ENCODE measurements at places on chromosomes 4 and X.
A peak's percentile ranks its signal among the peaks of the same experiment; 100 is the strongest.

- peak; percentile 59 for DNase-seq
These were observed 999 bp upstream of the CTBP1 start for GRCh38 chr4:1249731-1250526.

GRCh38 chr4:35820003-35820402 is 424.3 kb downstream of the ARAP2 start:
- no peak for DNase-seq

DNA sequence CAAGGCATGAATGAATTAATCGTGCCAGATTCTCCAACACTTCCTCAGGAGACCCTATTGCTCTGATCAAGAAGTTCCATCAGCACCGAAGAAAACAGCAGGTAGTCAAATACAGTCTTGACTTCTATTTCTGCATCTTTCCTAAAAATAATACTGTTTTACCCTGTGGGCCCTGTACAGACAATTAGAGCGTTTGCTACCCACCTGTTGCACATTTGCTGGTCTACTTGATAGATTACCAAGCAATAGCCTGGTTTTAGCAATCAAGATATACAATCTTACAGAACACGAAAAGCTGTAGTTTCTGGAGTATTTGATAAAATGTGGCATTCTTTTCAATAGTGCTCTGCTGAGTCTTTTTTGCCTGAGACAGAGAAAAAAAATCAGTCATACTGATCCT is 12.3 kb downstream of the GPR174 start:
- DNase-seq: no peak

DNA sequence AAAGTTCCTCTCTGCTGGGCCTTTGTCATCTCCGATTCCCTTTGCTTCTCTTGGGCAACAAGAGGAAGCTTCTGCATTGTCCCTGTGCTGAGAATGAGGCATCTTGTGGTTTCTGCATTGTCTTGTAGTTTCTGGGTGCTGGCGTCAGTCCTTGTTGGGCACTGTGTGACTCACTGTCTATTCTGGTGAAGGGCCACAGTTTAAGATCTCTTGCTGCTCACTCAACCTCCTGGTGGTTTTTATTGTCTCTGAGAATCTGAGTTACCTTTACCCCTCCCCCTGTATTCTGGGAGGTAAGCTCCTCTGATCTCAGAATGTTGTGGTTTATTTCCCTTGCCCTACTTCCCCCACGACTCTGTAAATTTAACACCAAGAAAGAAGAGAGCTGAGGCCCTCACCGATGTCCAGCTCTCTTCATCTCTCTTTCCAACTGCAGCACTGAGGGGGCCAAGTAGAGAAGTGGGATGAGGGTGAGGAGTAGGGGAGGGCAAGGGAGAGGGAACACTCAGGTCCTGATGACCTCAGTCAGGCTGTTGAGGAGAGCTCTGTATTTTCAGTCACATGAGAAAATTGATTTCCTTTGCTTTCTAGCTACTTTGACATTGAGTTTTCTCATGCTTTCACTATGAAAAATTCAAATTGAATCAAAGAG is 441.6 kb upstream of the PITX2 start:
- DNase-seq: no peak

- DNase-seq: no peak
These were observed 23.0 kb downstream of the FLNA start for GRCh38 chrX:154351183-154352011.

DNA sequence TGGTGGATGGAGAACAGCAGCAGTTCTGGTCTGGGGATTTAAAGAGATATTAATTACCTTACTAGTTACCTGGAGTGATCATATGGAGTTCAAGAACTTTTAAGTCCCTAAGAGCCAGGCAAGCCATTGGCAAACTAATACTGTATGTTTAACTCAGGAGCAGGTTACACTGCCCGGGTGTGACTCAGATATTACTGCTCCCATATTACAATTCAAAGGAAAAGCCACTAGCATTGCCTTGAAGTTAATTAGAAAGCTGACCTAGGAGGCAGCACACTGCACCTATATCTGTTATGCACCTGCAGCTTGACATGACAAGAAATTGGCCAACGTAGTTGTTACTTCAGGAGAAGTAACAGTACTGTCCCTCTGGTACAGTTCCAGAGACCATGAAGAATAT is 47.2 kb downstream of the GRK4 start:
- DNase-seq: no peak

DNA sequence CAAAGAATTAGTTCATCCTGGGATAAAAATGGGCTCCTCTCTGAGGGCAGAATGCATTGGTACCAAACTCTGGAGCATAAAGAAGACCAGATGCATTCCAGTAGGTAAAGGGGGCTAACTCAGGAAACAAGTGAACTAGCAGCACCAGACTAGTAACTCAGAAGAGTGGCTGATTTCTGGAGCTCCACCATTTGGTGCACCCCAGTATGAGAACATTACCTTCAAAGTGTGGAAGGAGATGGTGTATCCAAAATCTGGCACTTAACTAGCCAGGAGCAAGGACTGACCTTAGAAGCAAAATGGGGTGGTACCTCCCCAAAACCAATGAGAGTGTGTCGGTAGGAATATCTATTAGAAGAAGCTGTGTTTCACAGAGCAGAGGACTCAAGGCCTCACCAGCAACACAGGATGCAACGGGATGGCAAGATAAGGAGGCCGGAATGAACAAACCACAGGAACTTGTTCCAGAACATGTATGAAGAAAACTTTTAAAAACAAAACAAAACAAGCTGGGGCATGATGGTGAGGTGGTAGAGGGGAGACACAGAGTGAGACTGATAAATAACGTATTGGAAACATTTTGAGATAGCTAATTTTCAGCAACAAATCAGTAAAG is 142.3 kb downstream of the INPP4B start:
- no peak for DNase-seq

DNA sequence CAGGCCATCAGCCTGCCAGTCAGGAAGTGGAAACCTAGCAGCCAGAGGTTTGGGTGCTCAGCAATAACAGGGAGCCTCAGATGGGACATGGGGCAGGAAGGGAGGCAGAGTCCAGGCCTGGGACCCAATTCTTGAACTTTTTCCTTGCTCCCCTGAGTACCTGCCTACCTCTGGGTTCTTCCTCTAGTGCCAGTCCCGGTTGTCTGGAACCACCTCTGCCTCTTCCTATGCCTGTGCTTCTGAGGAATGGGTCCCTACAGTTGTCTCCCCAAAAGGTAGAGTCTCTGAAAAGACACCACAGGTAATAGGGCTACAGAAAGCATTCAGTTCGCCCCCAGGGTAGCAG is 212.4 kb upstream of the MAMLD1 start:
- DNase-seq: no peak

GRCh38 chrX:139639253-139639652 is 68.7 kb downstream of the MCF2 start:
- DNase-seq: no peak

DNA sequence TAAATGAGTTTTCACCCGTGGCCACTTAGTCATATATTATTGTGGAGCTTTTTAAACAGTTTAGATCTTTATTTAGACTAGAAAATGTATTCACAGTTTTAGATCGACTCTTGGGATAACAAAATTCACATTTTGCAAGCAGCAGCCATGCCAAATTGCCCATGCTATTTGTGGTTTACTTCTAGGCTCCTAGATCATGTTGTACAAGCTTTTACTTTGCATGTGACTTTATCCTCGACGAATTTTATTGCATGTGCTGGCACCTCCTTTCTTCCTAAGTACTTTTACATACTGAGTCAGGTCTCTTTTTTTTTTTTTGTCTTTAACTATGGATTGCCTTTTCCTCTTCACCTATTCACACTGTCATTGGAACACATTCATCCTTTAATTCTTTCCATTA is 23.2 kb downstream of the BBS12 start:
- DNase-seq: no peak

DNA sequence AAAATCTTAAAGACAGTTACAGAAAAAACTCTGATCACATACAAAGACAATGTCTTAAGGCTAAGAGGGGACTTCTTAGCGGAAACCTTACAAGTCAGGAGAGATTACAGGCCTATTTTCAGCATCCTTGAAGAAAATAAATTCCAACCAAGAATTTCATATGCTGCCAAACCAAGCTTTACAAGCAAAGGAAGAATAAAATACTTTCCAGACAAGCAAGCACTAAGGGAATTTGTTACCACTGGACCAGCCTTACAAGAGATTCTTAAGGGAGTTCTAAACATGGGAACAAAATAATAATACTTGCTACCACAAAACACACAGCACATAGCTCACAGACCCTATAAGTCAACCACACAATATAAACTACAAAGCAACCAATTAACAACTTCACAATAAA is 255.8 kb upstream of the ZFP42 start:
- no peak for DNase-seq

DNA sequence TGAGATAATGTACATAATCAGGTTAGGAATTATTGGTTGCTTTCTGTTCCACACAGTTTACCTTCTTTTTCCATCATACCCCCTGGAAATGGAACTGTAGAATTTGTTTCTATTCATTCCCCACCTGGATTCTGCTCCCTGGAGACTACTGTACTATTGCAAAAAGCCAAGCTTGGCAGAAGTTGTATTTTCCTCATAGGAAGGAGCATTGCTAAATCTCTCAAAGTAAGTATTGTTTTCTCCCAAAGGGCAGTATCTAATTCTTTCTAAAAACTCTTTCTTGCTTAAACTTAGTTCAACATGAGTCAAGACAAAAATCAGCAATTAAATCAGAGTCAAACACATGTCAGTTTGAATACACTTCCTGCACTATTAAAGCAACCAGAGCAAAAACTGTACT is 136.2 kb downstream of the CDS1 start:
- DNase-seq: no peak

- no peak for DNase-seq
These were observed 695.4 kb downstream of the ARAP2 start for GRCh38 chr4:35548921-35549320.

DNA sequence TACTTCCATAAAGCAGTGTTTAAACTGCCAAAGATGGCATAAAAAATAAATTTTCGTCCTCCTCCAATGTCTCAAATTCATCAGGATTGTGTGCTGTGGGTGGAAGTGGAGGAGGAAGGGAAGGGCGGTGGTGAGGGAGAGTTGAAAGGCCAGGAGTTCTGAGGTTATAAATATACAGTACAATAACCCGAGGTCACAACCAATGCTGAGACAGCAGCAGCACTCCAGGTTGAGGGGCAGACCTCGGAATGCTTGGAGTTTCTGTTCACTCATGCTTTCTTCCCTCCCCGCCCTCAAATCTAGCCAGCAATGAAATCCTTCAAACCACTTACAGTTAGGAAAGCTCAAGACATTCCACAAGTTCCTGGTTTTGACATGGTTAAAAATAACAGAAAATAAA is 134.0 kb upstream of the SMAD1 start:
- DNase-seq: no peak

GRCh38 chr4:123767806-123768205 is 371.2 kb downstream of the SPRY1 start:
- DNase-seq: no peak

- DNase-seq: no peak
These were observed 120.3 kb upstream of the ATXN3L start for GRCh38 chrX:13440176-13440575.

GRCh38 chrX:87337267-87337666 is 180.3 kb upstream of the KLHL4 start:
- no peak for DNase-seq

DNA sequence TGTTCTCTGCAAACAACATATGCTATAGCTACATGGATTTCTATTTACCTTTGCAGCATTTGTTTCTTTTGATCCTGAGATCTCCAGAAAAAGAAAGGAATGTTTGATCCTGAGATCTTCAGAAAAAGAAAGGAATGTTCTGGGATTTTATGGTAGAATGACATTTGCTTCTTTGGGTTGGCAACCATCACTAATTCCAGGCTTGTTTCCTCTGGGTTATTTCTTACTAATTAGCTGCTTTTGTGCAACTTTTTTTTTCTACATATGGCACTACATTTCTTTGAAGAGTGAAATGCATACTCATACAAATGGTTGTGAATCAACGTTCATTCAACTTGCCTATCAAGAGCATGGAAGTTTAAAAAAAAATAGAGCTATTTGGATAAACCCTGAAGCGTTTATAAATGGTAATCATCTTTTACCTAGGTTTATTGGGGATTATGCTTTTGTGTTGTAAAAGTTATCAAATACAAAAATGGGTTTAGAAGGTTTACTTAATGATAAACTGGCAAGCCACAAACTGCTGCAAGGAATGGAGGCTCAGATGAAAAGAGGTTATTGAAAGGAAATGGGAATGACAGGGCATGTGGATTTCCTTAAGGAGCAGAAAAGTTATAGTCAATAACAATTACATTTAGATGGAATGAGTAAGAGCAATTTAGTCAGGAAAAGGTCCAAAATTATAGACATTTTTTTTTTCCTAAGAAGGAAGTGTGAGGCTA is 95.6 kb upstream of the PCDH18 start:
- no peak for DNase-seq

GRCh38 chr4:137934911-137935310 is 307.2 kb downstream of the SLC7A11 start:
- no peak for DNase-seq

Data from stimulated activated CD4-positive, alpha-beta T cell treated with anti-CD3 and anti-CD28 coated beads, Interleukin-4, amount 100 ng/mL, for 1 hour (primary cell).